Stimulated activated CD8-positive, alpha-beta memory T cell treated with anti-CD3 and anti-CD28 coated beads, Interleukin-4, amount 100 ng/mL, for 4 hours (primary cell): ENCODE measurements at places on chromosomes 1 and 21.

DNA sequence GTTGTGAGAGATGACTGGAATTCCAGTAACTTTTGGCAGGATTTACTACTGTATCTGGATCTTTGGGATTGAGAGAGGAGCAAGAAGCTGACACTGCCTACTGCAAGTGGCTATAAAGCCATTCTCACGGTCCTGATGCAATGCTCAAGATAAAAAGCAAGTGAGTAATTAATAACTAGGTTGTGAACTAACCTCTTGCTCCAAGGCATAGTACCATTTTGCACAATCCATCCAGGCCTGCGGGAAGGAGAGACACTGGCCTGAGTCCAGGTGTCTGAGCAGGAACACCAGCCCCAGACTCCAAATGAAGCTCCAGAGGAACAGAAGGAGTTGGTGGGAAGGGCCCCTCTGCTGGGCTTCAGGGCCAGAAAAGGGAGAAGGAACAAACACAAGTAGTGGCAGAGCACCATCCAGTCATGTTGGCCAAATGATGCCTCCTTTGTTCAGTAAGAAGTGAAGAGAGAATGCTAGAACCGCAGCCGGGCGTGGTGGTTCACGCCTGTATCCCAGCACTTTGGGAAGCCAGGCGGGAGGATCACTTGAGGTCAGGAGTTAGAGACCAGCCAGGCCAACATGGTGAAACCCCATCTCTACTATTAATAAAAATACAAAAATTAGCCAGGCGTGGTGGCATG, 9.9 kb upstream of the SLC45A3 start:
- DNase-seq = no peak

DNA sequence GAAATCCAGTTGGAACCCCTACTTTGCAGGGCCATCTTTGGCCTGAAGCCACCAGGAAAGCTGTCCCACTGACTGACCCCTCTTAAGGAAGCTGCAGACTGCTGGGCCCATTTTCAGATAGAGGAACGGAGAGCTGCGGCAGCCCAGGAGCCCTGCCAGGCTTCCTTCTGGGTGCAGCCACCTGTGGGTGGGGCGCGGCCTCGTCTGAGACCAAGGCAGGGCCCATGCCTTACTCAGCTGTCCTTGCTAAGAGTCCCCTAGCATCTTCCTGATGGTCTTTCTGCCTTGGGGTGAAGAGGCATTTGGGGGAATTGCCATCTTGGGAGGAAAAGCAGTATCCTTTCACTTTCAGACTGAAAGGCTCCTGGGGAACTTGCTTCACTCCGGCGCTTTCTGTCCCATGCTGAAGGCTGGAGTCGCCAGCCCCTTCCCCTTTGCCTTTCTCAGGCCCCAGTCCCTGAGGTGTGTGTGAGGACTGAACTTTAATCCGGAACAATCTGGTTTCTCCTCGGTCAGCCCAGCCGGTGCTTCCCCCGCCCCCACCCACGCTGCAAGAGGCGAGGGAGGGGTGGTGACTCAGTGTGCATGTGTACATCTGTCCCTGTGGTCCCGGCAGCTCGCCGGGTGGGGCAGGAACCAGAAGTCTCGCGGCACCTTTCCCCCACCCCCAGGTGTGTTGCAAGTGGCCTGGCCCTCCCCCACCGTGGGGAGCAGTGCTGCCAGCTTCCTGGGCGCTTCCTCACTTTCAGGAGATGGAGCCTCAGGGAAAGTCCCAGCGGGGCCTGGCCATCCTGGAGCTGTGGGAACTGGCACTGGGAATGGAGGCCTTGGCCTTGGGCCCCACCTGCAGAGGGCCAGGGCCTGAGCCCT, 5.1 kb downstream of the ZC3H12A start:
- DNase-seq = peak; percentile 95

GRCh38 chr1:150243003-150243402, 7.1 kb upstream of the ANP32E start:
- DNase-seq = no peak

GRCh38 chr1:224791362-224791941, 138.0 kb upstream of the DNAH14 start:
- DNase-seq = no peak

DNA sequence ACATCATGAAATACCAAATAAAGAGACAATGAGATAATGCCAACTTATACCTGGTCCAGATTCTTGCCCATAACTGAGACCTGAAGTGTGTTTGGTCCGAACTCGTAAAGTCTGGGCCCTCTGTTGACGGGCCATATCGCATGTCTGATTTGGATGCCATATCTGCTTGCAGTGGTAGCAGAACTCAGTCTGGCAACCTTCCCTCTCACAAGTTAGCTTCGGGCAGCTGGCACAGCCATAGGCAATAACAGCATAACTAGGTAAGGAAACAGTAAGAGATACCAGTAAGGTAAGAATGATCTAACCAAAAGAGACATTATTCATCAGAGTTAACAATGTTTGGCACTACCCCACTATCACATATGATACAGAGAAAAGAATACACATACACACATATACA, 15.1 kb downstream of the RNF19B start:
- no peak for DNase-seq

DNA sequence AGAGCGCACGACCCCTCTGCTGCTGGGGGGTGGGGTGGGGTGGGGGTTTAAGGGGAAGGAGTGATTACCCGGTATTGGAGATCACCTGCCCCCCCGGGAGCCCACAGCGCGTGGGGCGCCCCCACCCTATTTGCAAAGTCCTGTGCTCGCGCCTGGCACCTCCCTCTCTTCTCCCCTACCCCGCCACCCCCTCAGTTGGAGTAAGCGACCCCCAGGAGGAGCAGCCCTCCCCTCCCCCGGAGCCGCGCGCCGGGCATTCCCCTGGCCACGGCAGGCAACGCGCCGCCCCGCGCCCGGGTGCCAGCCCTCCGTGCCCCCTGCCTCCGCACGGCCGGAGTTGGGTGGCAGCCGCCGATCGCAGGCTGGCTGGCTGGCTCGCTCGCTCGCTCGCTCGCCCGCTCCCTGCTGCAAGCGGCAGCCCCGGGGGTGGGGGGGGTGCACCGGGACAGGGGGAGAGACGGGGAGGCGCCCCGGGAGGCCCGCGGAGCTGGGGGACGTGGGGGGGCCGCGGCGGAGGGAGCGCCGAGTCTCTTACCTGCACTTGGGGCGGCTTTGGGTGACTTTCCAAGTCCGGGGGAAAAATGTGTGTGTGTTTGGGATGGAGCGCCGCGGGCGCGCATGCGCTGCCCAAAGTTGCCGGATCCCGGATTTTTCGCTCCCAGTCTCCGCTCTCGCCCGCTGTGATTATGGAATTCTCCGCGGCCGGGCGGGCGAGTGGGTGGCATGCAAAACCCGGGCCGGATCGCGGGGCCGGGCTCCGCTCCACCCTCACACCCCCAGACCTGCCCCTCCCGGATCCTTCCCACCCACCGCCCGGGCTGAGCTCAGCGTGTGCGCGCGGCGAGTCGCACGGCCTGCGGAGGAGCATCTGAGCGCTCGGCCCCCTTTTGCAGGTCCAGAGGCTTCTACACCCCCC, at the start of gene CASZ1:
TSS of gene CASZ1 (minus strand) at position 618 of the 916 bp plus-strand sequence. CDS start 102,757 bp downstream, outside the sequence.
- DNase-seq = no peak

- DNase-seq = no peak
These were observed 152.9 kb downstream of the FCRL5 start for GRCh38 chr1:157399343-157399983.

DNA sequence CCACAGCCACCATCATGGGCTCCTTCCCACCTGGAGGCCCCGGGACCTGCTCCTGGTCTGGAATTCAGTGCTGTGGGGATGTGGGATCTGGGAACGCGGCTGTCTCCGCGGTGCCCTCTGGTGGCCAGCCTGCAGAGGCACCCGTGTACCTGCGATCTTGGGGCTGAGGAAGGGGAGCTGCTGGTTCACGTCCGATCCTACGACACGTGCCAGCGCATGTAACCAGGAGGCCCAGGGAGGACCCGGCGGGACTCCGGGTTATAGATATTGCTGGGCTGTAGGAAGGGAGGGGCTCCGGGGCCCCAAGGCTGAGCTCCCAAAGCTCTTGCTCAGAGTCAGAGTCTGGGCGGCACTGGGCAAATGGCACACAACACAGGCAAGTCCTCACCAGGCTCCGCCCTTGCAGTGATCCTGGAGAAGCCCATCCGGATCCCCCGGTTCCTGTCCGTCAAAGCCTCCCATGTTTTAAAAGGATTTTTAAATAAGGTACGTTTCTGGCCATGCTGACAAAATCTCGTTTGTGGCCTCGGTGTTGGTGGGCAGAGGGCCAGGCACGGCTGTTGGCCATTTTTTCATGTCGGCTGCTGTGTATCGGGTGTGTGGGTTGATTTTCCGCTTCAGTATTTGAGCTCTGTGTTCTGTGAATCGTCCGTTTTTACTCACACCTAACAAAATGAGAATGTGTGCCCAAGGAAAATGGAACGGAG, 20.1 kb downstream of the FAAP20 start:
- DNase-seq = no peak

DNA sequence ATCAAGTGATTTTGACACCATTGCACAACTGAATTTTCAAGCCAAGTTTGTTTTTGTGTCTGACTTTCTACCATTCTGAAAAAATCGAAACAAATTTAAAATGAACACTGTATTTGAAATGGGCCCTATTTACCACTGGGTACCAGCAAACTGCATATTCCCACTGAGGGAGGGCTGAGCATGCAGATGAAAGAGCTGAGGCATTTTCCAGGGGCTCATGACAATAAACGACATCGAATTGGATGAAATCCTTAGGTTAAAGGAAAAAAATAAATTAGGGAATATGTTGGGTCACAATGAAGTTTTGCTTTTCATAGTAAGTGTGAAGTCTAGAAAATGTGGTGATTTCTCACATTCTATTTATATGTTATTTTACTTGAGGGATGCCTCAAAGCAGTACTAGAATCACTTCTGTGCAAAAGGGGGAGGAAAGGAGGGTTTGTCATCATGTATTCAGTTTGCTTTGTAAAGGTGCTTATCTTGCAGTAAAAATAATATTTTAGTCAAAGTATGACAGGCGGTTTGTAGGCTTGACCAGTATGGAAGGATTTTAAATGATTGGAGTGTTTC, 11.2 kb downstream of the ZBTB18 start:
- no peak for DNase-seq

- DNase-seq = no peak
These were observed 46.1 kb downstream of the PUM1 start for GRCh38 chr1:31019401-31019800.
